Right cardiac atrium (tissue), 5 donors: ENCODE measurements at places on chromosomes 1 and 21. TPM values are rescaled to one million over a fixed set of nuclear protein-coding genes. Genes with fewer than 3 reads are reported as not detected.
A peak's percentile ranks its signal among the peaks of the same experiment; 100 is the strongest.

Gene RGS18
- polyA plus RNA-seq = 0.41 TPM

Gene CACNA1S
- not detected for polyA plus RNA-seq

- no peak for DNase-seq
These were observed at the start of gene PGLYRP3 for GRCh38 chr1:153312570-153313186. Gene PGLYRP3 (minus strand): TSS chr1:153312952. CDS start chr1:153310665, 2,287 bp downstream.

Gene AQP10
- polyA plus RNA-seq = 0.23 TPM

Gene RAP1GAP
- 18.4 TPM for polyA plus RNA-seq

- no peak for DNase-seq
These were observed 21.2 kb downstream of the ARID1A start for GRCh38 chr1:26717017-26717491.

Gene MTF2
- 5.0 TPM for polyA plus RNA-seq

GRCh38 chr1:3641816-3642215 lies 8.1 kb downstream of the WRAP73 start:
- no peak for DNase-seq

DNA sequence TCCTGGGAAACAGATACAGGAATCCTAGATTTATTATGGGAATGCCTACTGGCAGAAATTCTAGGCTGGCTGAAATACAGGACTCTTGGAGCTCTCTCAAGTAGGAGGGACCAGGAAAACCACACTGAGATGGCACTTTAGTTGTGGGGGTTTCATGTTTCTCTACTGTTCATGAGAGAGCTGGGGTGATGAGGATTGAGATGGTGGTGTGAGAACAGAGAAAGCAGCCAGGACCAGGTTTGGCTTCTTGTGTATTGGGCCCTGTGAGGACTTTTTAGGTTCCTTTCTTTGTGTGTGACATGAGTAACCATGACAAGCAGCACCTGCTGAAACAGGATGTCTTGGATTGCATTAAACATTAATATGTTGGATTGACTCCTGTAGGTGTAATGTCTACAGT lies 4.9 kb downstream of the ARID1A start:
- DNase-seq = no peak

Gene TMPRSS15
- not detected for polyA plus RNA-seq

DNA sequence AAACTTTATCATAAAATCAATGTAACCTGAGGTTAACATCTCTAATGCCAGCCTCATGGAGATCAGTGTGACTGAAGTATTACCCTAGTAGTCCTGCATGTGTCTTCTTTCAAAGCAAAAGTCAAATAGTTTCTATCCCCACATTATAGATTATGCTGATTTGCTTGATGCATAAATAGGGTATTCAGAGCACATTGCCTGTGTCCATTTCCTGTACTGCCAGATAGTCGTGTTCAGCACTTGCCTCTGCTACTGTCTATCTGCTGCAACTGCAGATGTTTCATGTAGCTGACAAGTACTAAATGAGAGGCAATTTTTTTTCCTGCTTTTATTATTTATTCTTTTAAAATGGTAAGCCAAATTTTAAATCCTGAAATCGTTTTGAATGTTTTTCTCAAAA lies 348.7 kb downstream of the CHRM3 start:
- no peak for DNase-seq

- no peak for DNase-seq
These were observed 280.9 kb downstream of the TPR start for GRCh38 chr1:186094172-186094571.

Gene OR2AJ1
- polyA plus RNA-seq = not detected

- no peak for DNase-seq
These were observed 104.0 kb downstream of the ROR1 start for GRCh38 chr1:63877816-63878215.

Gene WARS2
- 5.2 TPM for polyA plus RNA-seq

GRCh38 chr1:110631836-110632620 lies 25.9 kb upstream of the KCNA2 start:
- DNase-seq = no peak

DNA sequence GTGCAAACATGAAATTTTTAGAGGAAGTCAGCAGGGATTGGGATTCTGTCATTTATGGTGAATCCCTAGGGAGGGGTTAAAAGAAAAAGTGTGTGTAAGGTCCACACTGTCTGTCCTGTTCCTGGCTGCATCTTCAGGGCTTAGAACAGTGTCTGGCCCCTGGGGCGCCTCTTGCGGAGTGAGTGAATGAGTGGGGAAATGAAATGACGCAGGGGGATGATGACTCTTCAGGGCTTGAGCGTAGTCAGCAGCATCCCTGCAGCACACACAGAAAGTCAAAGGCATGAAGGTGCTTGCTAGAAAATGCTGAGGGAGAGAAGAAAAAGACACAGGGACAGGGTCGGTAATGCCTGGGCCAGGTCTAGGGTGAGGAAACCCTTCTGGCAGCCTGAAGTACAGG lies 57.8 kb downstream of the PGBD5 start:
- no peak for DNase-seq

Gene KCNQ4
- 0.88 TPM for polyA plus RNA-seq

GRCh38 chr1:156623946-156624813 lies 5.0 kb downstream of the HAPLN2 start:
- DNase-seq = peak; percentile 79

DNA sequence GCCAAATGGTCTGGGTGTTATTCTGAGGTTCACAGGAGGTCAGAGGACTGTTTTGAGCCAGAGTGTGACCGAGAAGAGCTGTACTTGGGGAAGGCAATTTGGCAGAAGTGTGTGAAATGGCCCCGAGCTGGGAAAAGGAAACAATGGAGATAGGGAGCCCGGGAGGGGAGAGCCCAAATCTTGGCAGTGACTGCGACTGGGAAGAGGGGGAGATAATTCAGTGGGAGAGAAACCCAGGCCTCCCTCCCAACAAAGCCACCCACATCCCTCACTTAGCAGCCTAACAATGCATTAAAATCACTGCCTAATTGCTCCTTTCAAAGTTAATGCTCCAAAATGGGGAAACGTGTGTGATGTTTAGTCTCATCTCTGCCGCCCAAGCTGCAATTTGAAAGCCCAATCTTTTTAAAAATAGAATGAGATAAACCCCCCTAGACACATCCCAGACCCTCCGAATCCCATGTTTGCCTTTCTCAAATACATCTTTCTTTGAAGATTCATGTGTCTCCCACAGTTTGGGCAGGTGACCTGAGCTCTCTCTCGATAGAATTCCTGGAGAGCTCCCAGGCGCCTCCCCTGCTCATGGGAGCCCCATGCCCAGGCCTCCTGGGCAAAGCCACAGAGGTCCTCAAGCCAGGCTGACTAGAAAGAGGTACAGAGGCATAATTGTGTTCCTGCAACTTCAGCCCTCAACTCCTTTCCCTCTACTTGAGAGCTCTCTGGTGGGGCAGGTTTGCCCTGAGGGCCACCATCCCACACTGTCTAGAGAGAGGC lies 17.3 kb downstream of the LRRC52 start:
- peak; percentile 70 for DNase-seq

- DNase-seq = no peak
These were observed 30.0 kb downstream of the EPHA10 start for GRCh38 chr1:37734629-37735591.

GRCh38 chr1:1236176-1236763 lies 4.2 kb downstream of the B3GALT6 start:
- DNase-seq = no peak

- no peak for DNase-seq
These were observed 49.9 kb upstream of the GUCA2A start for GRCh38 chr1:42214447-42214871.

DNA sequence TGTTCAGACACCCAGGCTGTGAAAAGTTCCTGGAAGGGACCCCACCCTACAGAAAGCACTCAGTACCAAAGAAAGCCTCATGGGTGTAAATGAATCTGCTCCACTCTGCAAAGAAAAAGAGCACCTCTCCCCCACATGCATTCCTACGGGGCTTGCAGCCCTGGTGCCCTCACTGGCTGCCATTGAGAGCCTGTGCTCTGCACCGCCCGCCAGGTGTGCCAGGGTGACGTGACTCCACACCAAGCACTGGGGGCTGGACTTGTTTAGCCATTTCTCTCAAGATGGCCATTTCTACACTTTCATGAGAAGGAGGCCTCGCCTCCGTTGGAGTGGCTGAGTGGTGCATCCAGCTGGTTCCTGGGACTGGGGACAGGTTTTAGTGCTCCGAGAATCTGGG lies 380.5 kb upstream of the VAMP3 start:
- no peak for DNase-seq

DNA sequence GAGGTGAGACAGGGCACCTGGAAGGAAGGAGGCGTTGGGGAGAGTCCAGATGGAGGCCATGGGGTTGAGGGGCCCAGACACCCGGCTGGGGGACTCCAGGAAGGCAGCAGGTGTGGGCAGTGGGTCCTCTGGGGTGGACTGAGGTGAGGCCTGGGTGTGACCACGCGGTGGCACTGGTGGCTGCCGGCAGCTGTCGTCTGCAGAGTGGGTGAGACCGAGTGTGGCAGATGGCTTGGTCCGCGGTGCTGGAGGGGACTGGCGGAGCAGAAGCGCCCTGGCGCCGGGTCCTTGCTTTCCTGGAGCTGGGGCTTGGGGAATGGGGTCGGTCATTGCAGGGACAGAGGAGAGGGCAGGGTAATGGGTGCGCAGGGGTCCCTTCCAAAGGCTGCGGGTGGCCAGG lies 12.5 kb downstream of the AGRN start:
- no peak for DNase-seq

- no peak for DNase-seq
These were observed 26.2 kb upstream of the IL10 start for GRCh38 chr1:206798384-206798996.

Gene FCGR3B
- 0.29 TPM for polyA plus RNA-seq

DNA sequence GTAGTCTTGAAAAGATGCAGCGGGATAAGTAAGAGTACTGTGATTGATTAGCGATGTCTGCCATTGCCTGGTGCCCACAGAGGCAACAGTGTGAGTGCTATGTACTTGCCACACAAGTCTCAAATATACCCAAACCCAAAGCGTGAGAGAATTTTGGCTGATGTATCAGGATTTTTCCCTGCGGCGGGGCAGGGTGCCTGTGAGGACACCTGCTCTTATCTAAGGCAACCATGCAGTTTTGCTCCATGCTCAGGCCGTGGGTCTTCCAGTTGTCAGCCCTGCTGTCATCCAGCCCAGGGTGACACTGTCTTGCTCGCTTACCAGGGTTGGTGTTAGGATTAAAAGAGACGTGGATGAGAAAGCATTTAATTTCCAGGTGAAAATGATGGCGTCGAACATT lies 202.7 kb downstream of the PTPRU start:
- DNase-seq = no peak

Gene NR1I3
- 0.18 TPM for polyA plus RNA-seq

Gene FLG
- polyA plus RNA-seq = 0.05 TPM

GRCh38 chr1:23422241-23422877 lies 2.2 kb downstream of the TCEA3 start:
- peak; percentile 93 for DNase-seq

DNA sequence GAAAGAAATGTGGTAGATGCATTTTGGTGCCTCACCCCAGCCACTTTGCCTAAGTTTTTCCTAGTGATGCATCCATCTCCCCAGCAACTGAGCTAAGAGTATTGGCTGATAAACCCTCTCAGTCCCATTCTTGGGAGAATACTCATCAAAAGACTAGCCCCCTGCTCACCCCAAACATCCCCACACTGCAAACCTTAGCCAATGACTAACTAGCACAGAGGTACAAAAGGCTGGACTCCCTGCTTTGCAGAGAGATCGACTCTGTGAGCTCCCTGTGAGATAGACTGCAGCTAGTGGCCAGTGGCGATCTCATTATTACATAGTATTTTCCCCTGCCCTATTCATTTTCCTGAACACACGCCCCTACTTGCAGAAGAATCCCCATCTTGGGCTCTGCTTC lies 155.3 kb downstream of the HHIPL2 start:
- no peak for DNase-seq

Gene S100A7
- not detected for polyA plus RNA-seq

DNA sequence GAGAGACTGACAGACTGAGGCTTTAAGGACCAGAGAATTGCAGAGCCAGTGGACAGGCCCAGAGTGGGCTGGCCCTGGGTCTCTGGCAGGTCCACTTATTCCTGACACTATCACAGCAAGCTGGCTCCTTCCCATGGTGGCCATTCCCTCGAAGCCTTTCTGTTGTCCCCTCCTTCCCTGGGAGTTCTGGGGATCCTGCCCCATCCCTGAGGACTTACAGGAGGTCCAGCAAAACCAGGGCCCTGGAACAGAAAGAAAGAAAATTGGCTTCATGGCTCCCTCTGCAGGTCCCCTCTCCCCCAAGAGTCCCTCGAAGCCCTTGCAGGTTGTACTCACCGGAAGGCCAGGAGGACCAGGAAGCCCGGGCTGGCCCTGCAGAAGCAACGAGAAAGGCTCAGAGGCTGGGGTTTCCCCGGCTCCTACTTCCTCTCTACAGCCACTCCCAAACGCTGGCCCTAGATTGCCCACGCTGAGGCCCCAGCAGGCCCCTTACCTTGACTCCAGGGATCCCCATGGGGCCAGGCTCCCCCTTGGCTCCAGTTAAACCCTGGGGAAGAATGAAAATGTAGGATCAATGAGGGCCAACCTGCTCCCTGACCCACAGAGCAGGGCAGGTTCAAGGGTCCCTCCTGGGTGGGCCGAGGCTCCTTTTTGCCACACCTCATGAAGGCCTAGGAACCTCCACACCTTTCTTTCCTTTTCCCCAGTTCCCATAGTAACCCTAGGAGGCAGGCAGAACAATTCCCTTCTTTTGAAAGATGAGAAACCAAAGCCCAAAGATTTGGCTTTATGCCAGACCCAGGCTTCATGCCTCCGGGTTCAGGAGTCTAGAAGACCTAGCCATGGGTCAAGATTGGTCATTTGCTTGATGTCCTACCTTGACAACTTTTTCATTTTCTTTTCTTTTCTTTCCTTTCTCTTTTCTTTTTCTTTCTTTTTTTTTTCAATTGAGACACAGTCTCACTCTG lies 4.6 kb downstream of the COL9A2 start:
- DNase-seq = peak; percentile 73

DNA sequence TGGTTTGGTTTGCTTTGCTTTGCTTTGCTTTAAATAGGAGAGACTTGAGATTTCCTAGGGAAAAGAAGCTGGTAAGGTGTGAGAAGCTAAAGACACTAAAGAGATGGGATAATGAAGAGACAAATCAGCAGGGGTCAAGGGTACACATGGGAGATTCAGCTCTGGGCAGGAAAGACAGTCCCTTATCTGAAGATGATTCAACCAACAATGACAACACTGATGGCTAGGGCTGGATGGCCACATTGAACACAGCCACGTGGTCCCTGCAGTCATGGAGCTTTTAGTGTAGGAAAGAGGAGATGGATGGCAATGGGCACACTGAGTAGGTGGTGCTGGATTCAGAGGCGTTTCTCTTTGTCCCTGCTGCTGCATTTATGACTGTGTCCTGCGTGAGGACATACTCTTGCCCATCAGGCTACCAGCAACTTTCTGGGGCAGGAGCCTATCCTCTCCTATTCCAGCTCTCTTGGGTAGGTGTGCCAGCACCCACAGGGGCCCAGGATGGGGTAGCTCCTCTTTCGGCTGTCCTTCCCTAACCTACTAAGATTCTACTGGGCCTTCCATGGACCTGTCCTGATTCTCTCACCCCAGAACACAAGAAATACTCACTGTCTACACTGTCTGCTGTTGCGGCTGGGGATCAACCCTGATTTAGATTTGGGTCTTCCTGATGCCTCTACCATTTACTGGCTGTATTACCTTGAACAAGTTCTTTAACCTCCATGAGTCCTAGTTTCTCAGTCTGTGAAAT lies 1.4 kb upstream of the SHISA4 start:
- DNase-seq = no peak

Gene CA6
- polyA plus RNA-seq = not detected
